CD4-positive, alpha-beta T cell treated with Interleukin-6 at 100 ng/mL for 8 hours (primary cell): ENCODE measurements at places on chromosomes 11 and 22.

- DNase-seq: no peak
These were observed 20.0 kb upstream of the CD5 start for GRCh38 chr11:61082062-61082870.

DNA sequence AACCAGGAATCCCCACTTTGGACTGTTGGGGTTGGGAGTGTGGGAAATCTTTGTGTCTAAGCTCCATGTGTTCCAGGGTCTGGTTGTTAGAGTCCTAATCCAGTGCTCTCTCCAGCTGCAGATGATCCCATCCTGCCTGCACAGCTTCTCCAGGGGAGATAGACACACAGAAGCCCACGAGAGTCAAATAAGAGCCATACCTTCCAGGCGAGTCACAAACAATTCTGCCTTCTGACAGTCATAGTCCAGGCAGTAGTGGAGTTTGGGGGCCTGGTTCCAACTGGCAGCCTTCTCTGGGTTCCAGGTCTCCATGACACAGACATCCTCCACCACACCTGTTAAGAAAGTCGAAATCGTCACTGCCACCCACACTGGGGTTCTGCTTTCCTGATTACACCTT lies 32.1 kb downstream of the SYT13 start:
- no peak for DNase-seq

DNA sequence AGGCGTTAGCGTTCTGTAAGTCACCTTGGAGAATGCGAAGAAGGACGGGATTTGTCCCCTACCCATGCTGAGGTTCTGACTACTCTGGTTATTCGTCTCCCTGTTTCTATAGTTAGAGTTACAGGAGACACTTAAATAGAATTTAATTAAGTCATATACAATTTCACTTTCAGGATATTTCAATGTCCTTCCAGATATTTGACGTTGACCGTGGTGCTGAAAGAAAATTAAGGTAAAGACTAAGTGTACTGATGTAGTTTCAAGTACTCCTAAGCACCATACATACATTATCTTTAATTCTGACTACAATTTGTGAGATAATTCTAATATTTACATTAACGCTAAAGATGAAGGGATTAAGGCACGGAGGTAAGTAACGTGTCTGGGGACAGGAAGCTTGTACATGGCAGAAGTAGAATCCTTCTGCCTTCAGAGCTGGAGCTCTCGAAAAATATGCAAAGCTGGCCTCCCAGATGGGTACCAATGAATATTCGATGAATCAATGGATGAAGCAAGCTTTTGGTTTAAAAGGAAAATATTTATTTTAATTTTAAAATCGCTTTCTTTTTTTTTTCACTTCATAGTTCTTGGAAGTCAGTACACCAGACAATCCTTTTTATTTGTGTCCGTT lies 539 bp upstream of the SLC36A4 start:
- no peak for DNase-seq

DNA sequence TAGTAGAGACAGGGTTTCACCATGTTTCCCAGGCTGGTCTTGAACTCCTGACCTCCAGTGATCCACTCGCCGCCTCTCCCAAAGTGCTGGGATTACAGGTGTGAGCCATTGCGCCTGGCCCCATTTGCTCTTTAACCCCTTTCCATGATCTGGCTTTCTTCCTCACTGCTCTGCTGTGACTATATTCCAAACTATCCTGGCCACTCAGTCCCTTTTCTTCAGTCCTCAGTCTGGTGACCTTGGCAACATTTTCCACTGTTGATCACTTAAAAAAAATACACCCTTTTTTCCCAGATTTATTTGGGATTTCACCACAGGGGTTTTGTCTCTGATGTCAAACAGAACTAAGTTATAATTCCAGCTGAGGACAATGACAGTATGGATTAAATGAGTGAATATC lies 24.5 kb downstream of the MMP20 start:
- DNase-seq: no peak

DNA sequence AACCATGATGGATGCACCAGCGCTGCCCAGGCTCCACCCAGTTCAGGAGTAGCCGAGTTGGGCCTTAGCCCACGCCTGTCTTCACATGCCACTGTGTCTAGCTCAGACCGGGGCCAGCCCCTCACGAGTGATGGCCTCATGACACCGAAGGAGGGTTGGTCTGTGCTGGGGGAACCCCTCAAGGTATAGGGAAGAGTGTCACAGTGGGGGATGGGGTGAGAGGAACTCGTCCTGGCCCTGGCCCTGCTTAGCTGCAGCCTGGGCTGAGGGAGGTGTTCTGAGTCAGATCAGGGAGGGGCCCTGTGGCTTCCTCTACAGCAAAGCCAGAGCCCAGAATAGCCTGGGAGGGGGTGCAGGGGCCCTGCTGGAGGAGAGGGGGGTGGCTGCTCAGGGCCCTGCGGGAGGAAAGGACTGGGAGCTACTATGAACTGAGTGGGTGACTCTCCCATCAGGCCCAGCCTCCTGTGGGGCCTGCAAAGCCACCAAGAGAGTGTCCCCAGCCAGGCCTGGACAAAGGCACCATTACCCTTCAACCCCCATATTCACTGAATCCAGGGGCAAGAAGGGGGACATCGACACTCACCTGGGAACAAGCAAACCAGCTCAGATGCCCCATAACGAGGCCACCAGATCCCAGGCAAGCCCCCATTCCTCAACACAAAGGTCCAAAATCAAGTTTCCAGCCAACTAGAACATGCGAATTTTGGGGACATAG lies 41.2 kb downstream of the IGLL5 start:
- DNase-seq: peak; percentile 51

DNA sequence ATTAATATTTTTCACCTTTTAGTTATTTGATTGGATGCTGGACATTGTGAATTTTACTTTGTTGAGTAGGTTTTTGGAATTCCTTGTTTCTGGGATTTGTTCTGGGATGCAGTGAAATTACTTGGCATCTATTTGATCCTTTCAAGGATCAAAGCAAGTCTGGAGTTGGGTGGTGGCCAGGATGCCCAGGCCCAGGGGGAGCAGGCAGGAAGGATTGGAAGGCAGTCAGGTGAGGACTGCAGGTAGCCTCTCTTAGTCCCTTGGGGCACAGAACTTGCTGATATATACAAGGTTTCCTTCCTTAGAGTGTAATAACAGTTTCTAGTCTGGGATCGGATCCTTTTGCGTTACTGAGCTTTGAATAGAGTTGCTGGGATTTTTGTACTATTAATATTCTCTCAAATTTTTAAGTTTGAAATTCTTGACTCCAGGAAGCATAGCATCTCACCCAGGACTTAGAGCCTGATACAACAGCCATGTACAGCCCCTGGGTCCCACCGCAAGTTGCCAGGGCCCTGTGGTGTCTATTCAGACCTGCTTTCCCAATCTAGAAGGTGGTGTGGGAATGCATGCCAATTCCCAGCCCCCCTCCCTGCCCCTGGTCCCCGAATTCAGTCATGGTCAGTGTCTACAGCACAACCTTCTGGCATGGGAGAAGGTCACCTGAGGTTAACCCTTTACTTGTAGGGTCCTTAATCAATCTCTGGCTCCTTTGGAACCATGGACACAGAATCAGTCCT lies 6.1 kb downstream of the ZNF74 start:
- DNase-seq: no peak

DNA sequence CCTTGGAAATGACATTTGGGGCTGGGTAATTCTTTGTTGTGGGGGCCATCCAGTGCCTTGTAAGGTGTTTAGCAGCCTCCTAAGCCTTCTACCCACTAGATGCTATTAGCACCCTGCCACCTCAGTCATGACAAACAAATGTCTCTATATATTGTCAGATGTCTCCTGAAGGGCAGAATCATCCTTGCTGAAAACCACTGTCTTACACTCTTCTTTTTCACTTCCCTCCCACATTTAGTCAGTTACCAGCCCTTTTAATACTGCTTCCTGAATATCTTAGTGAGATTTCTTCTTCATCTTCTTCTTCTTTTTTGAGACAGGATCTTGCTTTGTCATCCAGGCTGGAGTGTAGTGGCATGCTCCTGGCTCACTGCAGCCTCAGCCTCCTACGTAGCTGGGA lies 33.1 kb downstream of the TNRC6B start:
- DNase-seq: no peak

DNA sequence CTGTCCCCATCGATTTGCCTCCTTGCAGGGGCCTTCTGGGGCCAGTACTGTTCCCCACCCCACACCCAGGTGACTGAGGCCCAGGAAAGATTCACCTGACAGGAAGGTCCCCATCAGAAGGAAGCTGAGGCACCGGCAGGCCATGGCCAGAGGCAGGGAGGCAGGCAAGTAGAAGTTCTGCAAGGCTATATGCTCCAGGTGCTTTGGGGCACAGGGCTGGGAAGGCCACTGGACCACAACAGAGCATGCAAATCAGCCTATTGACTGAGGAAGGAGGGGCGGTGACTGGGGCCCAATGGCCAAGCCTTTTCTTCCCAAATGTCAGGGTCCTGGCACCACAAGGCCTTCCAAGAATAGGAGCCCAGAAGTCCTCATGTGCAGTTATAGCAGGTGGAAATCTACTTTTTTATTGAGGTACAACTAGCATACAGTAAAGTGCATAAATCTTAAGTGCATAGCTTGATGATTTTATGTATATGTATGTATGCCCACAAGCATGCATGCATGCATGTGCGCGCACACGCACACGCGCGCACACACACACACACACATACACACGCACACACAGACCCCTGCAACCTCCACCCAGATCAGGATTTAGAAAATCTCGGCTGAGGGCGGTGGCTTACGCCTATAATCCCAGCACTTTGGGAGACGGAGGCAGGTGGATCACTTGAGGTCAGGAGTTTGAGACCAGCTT lies at the start of gene VPREB3:
Gene VPREB3, minus strand, starts transcription at position 206 of the 700 bp plus-strand sequence. Its CDS starts 62 bp downstream, at position 144.
- DNase-seq: no peak

GRCh38 chr22:42939451-42939881 lies 75.5 kb downstream of the PACSIN2 start:
- DNase-seq: no peak

- no peak for DNase-seq
These were observed 8.5 kb downstream of the PRODH start for GRCh38 chr22:18927573-18927972.
